Stimulated activated CD4-positive, alpha-beta T cell treated with anti-CD3 and anti-CD28 coated beads, TNF-alpha, amount 100 ng/mL, for 24 hours (primary cell): ENCODE measurements at places on chromosomes 4 and X.
A peak's percentile ranks its signal among the peaks of the same experiment; 100 is the strongest.

DNA sequence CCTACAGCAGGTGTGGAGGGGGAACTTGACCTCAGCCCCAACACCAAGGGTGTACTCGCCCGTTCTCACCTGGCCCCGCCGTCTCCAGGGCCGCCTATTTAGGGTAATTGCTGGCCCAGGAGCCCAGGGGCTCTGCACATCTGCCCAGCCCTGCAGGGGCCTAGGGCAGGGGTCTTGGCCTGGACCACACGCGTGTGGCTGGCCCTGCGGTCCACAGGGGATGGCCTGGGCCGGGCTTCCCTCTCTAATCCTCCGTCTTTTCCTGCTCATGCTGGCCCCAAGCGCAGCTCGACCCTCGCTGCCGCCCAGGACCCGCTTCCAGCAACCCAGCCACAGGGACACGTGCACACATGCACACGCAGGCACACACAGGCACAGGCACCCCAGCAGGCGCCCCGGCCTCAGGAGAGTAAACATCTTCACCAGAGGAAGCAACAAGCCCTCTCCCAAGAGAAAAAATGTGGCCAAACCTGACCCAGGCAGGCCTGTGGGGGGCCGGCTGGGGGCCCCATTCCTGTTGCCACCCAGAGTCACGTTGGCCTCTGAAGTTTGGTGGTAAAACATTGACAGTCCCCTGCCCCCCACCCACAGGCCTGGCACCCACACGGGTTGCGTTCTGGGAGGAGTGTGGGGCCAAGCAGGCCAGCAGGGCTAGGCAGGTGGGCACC is 24.6 kb upstream of the FGFR3 start:
- DNase-seq: no peak

GRCh38 chr4:48169636-48170035 is 35.6 kb upstream of the TXK start:
- no peak for DNase-seq

GRCh38 chr4:42594888-42595287 is 62.0 kb downstream of the ATP8A1 start:
- no peak for DNase-seq

GRCh38 chr4:150001815-150002214 is 76.4 kb upstream of the DCLK2 start:
- no peak for DNase-seq

- DNase-seq: no peak
Observed at GRCh38 chr4:47145630-47146029, 114.3 kb downstream of the GABRB1 start.

DNA sequence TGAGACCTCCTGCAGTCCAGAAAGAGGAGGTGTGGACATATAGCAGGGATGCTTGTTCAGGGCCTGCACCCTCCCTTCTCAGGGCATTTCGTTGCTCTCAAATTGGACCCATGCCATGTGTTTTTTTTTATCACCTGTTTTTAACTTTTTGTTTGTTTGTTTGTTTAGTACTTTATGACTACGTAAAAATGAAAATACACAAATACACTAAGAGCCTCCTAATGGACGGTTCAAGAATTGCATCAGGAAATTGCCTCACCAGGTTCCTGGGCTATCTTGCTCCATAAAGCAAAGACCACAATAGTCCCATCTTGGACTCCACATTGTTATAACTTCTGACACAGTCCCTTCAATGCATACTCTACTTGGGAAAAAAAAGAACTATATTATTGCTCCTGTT is 1685.9 kb upstream of the TENM3 start:
- no peak for DNase-seq

DNA sequence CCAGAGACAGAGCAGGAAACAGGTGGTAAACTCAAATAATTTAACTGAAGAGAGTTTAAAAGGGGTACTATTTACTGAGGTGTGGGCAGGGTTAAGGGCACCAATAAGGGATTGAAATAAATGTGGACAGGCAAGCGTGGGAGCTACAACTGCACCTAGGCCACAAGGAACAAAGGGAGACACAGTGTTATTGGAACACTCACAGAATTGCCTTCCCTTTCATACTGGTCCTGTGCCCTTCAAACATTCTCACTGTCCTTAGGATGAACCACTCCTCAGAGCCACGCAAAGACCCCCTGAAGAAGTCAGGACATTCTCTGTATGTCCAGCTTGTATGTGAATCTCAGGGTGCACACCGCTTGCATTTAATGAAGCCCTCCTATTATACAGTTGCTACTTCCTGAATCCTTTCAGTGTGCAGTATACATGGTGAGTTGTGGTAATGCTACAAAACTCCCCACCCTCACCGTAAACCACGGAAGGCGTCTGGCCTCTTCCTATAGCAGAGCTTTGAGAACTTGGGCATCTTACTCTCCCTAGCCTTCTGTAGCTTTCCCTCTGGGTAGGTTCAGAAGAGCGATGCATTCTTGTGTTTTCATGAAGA is 9.6 kb upstream of the MRPL1 start:
- DNase-seq: peak; percentile 44

DNA sequence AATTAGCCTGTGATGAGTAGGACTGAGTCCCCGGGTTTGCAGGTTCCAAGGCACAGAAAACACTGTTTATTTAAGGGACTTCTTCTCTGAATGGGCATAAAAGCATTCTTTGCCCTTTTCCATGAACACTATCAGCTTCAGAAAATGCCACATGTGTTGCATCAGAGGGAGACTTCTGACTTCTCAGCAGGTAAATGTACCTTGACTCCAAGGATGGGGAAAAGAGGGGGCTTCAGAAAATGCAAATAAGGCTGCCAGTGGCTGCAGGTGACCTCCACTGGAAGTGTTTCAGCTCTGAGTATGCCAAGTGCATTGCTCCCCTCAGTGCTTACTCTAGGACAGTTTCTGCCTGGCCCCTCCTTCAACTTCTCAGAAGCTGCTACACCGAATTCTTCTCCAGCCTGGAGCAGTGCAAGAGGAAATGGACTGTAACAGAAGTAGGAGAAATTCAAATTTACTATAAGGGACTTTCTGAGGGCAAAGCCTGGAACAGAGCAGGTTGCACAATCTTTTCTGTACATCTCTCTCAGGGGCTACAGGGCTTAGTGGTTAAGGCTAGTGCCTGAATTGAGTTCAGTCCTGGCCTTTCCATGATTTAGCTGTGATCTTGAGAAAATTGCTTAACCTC is 233.2 kb downstream of the PTTG2 start:
- no peak for DNase-seq

DNA sequence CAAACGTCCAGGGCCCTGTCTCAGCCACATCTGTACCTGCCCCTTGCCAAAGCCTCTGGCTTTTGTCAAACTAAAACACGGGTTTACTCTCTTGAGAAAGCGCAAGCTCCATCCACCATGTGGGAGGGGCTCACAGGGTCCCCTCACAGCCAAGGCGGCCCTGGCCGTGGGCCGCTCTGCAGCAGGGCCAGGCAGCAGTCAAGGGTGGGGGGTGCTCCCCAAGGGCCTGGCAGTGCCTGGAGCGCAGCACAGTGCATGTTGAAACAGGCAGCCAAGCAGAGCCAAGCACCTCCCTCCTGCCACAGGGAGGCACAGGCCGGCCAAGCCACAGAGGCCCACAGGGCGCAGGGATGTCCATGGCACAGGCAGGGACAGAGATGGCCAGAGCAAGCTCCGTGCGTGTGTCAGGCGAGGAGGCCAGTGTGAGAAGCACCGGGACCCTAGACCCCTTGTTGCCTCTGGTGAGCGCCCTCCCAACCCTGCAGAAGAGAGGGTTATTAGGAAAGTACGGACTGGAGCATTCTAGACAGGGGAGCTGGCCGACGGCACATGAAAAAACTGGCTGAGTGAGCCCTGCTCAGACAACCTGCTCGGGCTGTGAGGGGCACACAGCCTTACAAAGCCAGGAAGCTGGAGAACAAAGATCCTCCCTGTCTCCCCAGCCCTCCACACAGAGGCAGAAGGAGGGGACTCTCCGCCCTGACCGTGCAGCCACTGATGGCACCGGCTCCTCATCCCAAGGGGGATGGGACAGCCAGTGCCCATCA is 39.0 kb downstream of the FAM53A start:
- DNase-seq: no peak

GRCh38 chr4:76969941-76970529 is 20.5 kb downstream of the SEPTIN11 start:
- DNase-seq: no peak

GRCh38 chrX:80316526-80316925 is 103.7 kb upstream of the TENT5D start:
- DNase-seq: no peak

DNA sequence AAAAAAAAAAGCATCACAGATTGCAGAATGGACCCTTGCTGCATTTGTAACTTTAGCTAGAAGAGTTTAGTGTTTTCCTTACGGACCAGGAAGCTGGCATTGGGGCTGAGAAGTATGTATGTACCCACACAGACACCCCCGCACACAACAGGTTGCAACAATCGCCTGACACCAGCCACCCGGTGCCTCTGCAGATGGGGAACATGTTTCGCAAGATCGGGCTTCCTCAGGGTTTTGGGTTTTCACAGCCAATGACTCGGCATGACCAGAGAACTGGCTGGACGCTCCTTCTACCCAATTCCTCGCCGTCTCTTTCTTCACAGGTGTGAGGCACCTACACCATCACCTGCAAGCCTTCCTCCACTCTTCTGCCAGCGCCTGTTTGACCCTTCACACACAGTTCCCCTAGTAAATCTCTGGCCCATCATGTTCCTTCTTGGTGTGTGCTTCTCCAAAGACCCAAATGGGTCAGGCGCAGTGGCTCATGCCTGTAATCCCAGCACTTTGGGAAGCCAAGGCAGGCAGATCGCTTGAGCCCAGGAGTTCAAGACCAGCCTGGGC is 70.4 kb downstream of the DHRSX start:
- no peak for DNase-seq

GRCh38 chr4:60655356-60655755 is 544.8 kb upstream of the ADGRL3 start:
- no peak for DNase-seq

GRCh38 chr4:142925161-142925560 is 79.1 kb upstream of the INPP4B start:
- no peak for DNase-seq

GRCh38 chr4:185742766-185743165 is 69.2 kb downstream of the SORBS2 start:
- DNase-seq: no peak

DNA sequence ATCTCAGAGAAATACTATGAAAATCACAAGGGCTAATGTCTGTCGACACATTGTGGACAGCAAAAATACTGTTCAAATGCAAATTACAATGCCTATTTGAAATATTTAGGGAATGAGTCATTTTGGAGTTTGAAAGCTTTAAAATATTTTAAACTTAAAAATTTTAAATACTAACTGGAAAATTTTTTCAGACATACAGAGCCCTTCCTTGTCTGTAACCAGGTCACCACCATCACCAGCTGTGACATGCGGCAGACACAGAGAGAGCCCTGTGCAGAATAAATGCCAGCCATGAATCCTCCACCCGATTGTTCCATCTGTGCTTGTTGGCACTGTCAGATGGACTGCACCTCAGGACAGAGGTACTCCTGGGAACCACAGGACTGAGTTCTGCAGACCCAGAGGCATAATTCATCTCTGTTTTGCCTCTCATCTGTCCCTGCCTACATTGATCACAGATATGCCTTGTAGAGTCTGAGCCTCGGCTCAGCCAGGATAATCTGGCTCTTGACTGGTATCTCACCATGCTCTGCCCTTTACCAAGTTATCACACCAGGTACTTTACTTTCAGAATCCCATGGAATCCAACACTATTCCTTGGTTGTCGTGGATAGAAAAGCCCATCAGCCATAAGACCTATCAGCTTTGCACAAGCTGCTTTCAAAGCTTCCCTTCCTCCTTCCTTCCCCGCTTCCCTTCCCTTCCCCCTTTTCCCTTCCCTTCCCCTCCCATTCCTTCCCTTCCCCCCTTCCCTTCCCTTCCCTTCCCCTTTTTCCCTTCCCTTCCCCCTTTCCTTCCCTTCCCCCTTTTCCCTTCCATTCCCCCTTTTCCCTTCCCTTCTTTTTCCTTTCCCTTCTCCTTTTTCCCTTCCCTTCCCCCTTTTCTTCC is 67.2 kb downstream of the TBC1D9 start:
- DNase-seq: no peak

DNA sequence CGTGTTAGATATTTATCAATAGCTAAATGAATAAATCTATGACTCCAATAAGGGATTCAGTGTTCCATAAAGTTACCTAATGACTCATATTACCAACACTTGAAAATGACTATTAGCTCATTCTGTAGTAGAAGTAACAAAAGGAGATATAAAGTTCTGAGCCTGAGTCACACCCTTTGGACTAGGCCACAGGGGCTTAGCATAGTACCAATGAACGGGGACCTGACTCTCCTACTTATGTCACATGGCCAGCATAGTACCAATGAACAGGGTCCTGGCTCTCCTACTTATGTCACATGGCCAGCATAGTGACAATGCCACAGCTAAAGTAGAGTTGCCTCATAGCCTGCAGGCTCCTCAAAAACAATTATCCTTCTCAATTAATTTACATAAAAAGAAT is 43.7 kb downstream of the MAGEB16 start:
- no peak for DNase-seq

GRCh38 chrX:148874636-148875246 is 374.3 kb downstream of the AFF2 start:
- DNase-seq: no peak

DNA sequence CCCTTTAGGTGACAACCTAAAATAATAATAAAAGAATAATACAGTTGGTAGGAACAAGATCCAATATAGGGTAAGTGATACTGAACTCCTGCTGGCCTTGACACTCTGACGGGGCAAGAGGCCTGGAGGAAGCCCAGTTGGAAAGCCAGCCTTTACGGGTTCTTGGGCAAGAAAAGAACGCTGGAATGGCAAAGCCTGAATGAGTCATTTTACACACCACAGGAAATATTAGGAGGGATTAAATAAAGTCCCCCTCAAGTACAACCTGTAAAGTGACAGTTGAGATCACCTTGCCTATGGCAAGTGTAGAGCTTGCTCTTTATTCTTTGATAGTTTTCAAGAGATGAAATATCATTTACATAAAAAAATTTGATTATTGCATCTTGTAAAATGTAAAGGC is 244.5 kb upstream of the TLL1 start:
- DNase-seq: no peak

- DNase-seq: no peak
Observed at GRCh38 chr4:187469627-187470026, 525.9 kb upstream of the ZFP42 start.

DNA sequence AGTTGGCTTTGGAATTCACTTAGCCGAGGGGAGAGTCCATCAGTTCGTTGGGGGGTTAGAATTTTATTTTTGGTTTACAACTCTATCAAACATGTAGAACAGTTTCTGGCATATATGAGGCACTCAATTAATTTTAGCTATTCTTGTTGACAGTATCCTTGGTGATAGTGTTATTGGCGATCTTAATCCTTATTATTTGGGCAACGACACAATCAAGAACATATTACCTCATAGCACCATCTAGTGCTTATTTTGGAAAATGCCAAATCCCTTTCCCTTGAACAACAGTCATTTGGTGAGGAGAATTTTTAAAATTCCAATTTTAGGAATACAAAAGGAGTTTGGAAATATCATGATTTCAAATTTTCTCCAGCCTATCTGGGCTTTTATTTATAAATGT is 17.9 kb upstream of the PGRMC1 start:
- DNase-seq: no peak

GRCh38 chr4:159015841-159016240 is 87.0 kb upstream of the RAPGEF2 start:
- no peak for DNase-seq
